ENCODE measurements at places on chromosomes 1 and 21.

DNA sequence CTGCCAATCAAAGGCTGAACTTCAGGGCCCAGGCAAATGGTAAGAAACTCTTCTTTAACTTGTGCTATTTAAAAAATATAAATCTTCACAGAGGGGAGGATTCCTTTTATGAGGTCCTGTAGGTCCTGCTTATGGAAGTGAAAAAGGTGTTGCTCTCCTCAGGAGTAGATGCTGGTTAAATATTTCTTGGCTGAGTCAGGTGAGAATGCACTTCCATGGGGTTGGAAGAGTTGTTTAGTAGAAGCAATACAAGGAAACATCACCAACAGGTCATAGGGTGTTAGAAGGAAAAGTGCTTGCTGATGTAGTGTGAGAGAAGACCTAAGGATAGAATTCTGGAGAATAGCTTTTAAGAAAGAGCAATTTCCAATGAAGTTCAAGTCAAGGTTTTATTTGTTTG, 42.2 kb upstream of the ATP1A1 start:
- DNase-seq, result no peak

GRCh38 chr1:4172644-4173599, 272.9 kb upstream of the C1orf174 start:
- DNase-seq, result peak; percentile 81

DNA sequence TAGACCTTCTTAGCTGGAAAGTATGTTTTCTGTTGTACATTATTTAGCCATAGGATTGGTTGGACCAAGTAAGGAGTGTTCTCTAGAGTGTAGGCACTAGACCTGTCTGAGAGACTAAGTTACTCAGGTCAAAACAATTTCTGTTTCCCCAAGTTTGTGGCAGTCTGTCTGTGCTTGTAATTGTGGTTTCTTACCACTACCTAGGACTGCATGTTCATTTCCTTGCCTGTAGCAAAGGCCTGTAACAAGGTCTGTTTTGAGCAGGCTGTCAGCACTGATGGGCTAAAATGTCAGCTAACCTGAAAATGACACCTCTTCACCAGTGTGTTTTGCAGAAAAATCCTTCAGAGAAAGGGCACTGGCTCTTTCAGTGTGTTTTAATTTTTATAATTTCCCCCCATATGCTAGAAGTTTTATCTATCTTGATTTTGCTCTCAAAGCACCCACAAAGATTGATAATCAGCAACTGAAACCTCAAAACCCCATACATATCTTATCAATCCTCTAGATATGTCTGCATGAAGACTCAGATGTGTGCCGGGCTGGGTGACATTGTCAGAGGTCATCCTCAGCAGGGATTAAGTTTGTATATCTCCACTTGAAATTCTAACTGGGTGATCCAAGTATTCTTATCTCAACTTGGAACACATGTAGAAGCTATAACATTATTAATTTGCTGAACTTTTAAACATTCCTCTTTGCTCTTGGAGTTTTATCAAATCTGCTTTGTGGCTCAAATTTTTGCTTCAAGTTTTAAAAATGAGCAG, 50.7 kb upstream of the ST6GALNAC3 start:
- DNase-seq, result peak; percentile 41

GRCh38 chr1:7658099-7658498, 113.0 kb upstream of the VAMP3 start:
- DNase-seq, result no peak
